ENCODE measurements at places on chromosomes 1 and 21.
A peak's percentile ranks its signal among the peaks of the same experiment; 100 is the strongest.

DNA sequence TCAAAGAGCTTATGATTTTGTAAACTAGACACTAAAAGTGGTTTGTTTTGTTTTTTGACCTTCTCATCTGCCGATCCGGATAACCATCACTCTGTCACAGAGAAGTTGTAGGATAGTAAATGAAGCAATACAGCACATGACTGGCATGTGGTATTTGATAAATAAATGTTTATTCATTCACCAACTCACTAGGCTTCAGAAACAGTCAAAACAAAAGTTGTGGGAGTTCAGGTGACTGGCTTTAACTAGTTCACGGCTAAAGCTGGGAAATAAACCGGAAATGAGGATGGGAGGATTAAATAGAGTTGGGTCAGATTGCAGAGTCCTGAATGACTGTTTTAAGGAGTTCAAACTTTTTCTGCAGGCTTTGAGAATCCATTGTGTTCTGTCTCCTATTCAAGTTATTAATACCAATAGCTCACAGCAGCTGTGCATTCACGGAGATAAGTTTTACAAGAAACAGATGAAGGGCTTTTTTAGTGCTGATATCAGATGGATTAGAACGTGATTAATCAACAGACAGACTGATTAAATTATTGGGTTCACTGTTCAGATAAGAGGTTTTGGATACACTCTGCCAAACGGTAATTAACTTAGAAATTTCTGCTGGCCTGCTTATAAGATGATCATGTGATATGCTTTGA is 463.3 kb downstream of the DPYD start:
- ATAC-seq, result no peak

DNA sequence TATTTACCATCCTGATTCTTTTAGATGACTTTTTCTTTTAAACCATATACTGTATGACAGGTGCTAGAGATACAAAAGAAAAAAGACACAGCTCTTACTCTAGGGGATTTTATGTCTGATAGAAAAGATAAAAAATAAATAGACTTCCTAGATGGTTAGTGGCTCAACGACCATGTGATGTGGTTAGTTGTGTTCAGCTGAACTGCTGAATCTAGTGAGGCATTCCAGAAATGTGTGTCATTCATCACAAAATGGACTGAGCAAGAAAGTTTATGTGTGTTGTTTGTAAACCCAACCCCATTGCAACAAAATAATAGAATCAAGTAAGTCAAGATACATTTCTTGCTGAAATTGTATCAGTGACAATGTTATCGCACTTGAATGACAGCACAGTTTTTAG is 205.8 kb upstream of the LYPLAL1 start:
- ATAC-seq, result no peak

- ATAC-seq, result no peak
Observed at GRCh38 chr1:225466848-225467192, 39.0 kb upstream of the LBR start.

DNA sequence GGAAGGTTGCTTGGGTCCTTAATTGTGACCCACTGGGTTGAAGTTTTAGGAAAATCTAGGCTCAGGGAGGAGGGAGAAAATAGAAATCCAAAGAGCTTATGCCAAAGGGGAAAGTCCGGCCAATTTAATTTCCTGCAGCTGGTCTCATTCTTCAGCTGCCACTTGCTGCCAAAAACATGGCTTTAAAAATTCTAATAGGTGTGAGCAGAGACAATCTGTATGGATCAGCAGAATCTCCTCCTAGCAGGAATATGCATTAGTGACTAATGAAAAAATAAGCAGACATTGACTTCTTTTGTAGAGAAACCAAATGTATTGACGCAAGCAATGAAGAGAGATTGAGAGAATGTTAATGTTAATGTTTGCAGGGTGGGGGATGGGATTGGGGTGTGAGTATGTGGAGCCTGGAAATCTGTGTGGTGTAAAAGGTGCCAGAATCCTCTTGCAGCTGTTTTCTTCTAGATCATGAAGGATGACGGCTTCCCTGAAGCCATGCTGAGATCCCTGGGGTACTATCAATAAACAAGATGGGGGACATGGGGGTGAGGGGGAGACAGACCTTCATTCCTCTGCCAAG is 35.3 kb downstream of the VWA5B1 start:
- no peak for ATAC-seq

DNA sequence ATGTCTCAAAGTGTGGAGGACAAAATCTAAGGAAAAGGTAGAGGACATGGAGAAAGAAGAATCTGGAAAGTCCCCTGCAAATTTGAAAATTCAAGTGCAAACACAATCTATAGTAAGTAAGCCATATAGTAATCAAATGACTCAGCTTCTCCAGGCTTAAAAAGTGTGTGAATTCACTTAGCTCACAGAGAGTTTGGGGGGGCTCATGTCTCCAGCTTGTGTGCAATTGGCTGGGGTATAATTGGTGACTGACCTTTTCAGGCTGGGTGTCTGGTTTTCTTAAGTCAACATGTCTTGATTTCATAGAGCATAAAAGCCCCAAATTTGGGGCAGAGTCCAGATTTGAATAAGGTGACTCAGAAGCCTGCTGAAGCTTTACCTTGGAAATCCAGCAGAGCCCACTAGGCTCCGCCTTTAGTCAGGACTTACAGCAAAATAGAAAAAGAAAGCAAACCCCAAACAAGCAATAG is 8.6 kb downstream of the CLDN14 start:
- peak; percentile 86 for ATAC-seq

DNA sequence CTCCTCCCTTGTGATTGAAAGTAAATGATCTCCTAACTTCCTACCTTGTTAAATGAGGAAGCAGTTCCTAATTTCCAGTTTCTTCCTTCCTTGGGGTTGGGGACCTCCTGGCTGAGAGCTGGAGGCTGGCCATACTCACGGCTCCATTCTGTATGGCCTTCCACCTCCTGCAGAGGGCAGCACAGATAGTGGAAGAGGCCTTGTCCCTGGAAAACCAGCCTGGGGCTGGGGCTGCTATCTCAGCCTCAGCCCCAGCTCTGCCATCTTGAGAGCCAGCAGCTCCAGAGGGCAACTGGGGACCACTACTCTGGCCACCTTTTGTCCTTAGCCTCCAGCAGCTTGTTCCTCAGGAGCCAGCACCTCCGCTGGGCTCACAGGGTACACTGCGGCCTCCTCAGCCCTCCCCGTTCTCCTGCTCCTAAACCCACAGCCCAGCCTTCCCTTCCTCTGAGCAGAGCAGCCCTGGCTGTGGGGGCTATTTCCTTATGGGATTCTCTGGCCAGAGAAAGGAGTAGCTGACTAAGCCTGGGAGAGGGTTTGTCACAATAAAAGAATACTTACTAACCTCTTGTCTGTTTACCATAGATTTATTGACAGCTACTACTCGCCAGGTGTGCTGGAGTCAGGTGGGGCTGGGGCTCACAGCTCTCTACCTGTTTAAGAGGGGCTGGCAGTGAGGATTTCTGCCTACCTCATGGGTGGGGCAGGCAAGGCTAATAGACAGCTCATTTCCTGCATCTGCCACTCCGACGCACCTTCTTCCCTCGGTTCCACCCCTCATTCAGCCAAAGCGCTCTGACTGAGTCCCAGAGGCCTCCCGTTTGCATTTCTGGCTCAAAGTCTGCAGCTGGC is 6.3 kb downstream of the TMEM234 start:
- ATAC-seq, result peak; percentile 95

DNA sequence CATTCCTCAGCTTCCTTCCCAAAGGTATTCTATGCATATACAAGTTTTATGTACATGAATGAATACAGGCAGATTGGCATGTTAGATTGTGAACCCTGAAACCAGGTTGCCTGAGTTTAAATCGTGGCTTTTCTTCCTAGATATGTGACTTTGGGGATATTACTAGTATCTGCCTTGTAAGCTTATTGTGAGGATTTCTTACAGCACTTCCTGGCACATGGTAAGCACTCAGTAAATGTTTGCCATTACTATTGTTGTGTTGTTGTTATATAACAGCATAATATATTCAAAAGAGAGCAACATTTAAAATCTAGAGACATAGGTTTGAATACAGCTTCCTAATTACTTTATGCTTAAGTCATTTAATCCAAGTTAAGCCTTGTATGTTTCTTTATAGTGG is 45.1 kb downstream of the RAP1A start:
- no peak for ATAC-seq

DNA sequence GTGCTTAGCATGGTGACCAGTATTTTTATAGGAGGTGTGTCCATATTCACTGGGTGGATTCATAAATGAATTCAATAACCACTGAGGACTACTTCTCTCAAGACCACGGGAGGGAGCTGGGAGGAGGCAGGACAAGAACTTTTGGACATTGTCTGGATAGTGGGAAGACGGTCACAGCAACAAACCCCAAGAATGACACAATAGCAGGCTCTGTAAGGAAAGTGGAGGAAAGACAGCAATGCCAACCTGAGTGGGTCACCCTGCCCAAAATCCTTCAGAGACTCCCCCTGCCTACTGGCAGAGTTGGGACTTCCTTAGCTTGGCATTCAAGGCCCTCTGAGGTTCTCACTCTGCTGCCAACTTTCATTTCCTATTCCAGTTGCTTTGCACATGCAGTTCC is 42.0 kb downstream of the GLIS1 start:
- no peak for ATAC-seq
